ENCODE measurements at places on chromosomes 13 and 19.

DNA sequence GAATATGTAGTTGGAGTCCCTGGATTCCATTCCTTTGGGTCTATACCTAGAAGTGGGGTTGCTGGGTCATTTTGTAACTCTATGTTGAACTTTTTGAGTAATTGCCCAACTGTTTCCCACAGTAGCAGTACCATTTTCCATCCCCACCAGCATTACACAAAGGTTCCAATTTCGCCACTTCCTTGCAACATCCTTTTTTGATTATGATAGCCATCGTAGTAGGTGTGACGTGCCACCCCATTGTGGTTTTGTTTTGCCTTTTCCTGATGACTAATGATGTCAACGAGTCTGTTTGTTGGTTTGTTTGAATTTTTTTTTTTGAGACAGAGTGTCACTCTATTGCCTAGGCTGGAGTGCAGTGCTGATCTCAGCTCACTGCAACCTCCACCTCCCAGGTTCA is 3.3 kb upstream of the PEX11G start:
- peak; percentile 100 for DNase-seq

DNA sequence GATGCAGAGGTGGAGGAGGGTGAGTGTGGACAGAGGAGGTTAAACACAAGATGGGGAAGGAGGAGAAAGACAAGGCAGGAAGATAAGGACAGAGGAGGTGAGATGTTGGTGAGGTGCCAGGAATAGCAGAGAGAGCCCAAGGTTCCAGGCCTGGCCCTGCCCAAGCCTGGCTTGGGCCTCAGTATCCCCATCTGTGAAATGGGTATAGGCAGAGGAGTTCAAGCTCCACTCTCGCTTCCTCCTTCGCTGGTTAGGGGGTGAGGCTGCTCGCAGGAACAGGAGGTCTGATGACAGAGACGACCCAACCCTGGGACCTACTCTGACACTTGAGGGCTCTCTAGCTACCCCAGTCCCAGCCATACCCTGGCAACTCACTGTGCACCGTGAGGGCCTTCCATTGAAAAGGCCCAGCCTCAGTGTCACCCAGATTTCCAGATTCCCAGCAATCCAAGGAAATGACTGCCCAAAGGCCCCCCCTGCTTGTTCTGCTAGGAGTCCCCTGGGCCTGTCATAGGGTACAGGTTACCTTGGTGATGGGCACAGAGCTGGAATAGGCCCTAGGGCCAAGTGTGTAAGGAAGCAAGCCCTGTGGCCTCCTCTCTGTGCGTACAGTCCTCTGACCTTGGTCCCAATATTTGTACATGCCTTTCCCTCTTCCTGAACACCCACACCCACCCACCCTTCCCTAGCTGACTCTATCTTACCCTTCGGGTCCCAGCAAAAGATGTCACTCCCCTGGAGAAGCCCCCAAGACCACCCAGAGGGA is 8.6 kb upstream of the ANGPTL8 start:
- no peak for DNase-seq

GRCh38 chr19:11070123-11070522 is 19.1 kb upstream of the LDLR start:
- DNase-seq: no peak

DNA sequence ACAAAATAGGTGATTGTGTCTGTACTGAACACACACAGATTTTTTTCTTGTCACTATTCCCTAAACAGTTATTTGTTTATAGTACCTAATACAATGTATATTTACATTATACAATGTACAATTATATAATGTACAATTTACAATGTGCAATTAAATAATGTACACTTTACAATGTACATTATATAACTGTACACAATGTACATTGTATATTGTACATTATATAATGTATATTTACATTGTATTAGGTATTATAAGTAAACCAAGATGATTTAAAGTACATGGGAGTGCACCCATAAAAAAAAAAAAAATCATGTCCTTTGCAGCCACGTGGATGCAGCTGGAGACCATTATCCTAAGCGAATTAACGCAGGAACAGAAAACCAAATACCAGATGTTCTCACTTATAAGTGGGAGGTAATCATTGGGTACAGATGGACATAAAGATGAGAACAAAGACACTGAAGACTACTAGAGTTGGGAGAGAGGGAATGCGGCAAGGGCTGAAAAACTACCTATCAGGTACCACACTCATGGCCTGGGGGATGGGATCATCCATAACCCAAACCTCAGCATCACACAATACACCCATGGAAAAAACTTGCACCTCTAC is 68.1 kb downstream of the ABCC4 start:
- DNase-seq: no peak

DNA sequence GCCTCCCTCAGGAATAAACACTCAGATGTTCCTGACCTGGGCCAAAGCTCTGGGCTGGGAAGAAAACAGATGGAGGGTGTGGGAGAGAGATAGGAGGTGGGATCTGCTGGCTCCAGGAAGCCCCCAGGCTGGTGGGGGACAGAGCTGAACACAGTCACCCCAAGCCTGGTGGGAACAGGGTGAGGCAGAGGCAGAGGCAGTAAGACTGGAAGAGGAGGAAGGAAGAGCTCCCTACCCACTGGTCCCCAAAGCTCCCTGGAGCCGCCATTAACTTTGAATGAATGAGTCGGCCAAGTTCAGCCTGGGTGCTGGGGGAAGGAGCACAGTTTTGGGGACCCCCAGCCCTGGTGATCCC is 801 bp upstream of the KCNN1 start:
- no peak for DNase-seq

- no peak for DNase-seq
Observed at GRCh38 chr13:33119022-33119781, 103.0 kb downstream of the KL start.

- no peak for DNase-seq
Observed at GRCh38 chr19:14890643-14891379, 4.9 kb upstream of the OR7A17 start.

DNA sequence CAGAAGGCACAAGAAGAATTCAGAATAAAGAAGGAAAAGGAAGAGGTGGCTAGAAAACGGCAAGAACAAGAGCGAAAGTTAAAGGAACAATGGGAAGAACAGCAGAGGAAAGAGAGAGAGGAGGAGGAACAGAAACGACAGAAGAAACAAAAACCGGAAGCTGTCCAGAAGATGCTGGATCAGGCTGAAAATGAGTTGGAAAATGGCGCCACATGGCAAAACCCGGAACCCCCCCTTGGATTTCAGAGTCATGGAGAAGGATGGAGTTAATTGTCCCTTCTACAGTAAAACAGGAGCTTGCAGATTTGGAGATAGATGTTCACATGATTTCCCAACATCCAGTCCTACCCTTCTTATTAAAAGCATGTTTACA is 6.7 kb downstream of the CD209 start:
- peak; percentile 83 for DNase-seq

GRCh38 chr13:60158321-60158801 is 5.4 kb downstream of the DIAPH3 start:
- DNase-seq: no peak

DNA sequence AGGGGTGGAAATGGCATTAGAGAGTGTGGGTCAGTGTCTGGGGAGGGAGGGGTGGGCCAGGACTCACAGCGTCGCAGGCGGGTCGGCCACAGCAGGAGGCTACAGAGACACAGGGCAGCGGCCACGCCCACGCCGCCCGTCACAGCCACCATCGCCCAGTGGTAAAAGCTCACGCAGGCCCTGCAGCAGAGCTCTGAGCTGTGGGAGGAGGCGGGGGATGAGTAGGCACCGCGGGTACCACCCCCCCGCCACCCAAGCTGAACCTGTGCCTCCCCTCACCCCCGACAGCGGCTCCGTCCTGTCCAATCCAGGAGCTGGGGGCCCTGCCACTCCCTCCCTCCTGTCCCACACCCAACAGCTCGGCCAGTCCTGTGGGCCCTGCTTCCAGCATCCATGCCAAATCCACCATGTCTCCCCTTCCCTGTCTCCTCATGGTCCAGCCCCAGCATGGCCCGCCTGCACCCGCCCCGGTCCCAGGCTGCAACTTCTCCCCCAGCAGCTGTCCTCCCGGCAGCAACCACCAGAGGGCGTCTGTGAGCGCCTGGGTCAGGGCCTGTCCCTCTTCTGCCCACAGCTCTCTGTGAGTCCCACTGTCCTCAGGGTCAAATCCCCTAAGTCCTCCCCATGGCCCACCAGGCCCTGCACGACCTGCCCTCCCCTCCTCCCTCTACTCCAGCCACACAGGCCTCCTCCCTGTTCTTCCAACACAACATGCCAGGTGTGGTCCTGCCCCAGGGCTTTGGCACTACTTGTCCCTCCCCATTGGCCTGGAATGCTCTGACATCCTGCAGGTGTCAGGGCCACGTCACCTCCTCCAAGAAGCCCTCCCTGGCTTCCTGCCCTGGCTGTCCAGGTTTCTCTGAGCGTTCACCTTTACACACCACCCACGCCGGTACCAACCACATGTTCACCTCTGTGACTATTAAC is 6.0 kb downstream of the TEKTIP1 start:
- peak; percentile 54 for DNase-seq

DNA sequence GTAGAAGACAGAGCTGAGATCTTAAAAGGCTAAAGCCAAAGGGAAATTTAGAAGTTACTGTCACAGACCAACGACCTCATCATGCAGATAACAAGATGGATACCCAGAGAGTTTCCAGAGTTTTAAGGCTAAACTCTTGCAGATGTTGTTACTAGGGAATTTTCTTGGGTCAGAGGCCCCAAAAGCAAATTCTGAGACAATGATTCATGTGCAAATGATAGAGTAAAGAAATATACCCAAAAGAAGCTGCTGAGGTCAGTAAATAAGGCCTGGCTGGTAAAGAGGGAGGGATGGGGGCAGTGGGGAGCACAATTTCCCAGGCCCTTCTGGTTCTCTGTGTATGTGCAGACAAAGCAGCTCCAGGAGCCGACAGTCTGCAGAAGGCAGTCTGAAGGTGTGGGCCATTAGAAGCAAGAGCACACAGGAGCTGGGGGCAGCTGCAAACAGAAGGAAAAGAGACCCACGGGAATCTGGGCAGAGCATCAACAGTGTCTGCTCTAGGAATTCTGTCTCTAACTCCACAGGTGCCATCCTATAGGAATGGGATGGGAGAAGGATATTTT is 330.8 kb downstream of the TBC1D4 start:
- DNase-seq: no peak

DNA sequence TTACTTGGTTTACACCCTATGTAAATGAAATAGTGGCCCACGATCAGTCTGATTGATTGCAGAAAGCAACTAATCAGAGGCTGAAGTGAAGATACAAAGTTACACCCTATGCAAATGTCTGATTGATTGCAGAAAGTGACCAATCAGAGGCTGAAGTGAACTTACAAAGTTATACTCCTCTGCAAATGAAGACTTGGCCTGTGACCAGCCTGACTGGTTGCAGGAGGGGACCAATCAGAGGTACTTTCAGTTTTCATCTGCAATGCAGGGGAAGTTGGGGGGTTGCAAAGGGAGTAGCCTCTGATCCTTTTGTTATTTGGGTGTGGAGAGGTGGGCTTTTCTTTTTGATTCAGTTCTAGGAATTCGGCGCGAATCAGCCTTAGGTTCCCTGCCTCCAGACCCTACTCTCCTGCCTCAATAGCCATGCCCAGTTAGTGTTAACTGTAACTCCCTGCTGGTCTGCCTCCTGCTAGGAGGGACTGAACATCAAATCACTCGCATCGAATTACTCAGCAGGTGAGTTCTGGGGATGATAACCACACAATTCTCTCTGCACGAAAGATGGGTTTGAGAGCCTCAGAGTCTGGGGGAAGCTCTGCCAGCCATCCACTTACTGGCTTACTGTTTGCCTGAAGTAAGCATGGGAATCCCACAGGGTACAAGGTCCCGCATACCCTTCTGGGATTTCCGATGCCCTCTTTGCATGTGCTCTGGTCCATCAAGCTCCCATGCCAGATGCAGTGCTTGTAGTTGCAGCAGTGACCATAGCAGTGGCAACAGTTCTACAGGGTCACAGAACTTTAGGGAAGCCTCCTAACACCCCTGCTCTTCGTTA is 7.5 kb downstream of the ARL11 start:
- DNase-seq: peak; percentile 49

DNA sequence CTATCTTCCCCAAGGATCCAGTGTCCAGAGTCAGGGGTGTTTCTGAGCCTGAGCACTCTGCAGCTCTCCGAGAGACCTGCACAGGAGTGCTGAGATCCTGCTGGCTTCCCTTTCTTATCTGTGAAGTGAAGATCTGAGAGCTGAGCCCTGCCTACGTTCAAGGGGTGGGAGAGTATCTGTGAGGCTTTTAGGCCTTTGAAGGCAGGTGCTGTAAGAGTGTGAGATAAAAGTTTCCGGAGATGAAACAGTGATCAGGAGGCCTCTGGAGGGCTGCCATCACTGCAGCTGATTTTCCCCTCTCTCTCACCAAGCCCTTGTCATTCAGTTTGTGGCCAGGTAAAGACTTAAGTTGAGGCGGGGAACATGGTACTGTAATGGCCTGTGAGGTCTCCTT is 83.1 kb downstream of the AKAP11 start:
- DNase-seq: no peak

DNA sequence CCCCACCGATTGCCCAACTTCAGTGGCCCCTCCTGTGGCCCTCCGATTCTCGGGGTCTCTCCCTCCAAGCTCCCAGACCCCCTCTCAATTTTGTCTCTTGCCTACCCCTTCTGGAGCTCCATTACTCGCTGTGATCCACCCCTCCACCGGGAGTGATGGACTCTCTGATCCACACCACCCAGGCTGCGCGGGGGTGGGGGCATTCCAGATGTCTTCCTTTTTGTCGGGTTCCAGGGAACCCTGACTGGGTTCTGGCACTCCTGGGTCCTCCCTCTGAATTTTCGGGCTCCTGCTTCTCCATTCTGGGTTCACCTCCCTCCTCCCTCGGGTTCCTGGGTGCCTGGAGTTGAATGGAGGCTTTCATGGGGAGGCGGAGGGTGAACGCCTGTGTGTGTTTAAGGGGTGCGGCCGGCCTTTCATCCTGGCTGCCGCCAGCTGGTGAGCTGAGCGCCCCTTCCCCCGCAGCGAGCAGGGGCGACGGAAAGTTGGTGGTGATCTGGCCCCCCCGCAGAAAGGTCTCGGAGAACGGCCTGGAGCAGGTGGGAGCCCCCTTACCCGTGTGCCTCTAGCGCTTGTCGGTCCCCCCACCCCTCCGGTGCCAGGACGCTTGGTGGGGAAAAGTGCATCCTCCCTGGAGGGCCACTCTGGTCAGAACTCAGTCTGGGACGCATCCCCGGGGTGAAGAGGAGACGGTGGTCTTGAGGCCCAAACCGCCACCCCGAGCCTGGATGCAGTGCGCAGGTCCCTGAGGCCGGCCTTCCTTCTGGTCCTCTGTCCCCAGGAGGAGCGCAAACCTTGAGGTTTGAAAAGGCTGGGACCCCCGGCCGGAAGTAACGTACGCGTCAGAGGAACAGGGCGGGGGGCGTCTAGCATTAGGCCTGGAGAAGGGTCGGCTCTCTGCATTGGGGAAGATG is 1.6 kb downstream of the MISP3 start:
- DNase-seq: no peak

DNA sequence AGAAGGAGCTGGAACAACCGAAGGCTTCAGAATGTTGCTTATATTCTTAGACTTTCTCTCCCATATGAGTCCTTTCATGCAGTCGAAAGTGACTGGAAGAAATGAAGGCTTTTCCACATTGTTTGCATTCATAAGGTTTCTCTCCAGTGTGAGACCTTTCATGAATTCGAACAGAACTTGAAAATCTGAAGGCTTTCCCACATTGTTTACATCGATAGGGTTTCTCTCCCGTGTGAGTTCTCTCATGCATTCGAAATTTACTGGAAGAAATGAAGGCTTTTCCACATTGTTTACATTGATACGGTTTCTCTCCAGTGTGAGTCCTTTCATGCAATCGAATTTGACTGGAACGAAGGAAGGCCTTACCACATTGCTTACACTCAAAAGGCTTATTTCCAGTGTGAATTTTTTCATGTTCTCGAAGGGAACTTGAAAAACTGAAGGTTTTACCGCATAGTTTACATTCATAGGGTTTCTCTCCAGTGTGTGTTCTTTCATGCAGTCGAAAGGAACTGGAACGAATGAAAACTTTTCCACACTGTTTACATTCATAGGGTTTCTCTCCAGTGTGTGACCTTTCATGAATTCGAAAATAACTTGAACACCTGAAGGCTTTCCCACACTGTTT is 21.5 kb downstream of the ZNF14 start:
- DNase-seq: no peak

Data from MV-4-11 (cell line).